ENCODE measurements at places on chromosomes 5 and 9.
A peak's percentile ranks its signal among the peaks of the same experiment; 100 is the strongest.

DNA sequence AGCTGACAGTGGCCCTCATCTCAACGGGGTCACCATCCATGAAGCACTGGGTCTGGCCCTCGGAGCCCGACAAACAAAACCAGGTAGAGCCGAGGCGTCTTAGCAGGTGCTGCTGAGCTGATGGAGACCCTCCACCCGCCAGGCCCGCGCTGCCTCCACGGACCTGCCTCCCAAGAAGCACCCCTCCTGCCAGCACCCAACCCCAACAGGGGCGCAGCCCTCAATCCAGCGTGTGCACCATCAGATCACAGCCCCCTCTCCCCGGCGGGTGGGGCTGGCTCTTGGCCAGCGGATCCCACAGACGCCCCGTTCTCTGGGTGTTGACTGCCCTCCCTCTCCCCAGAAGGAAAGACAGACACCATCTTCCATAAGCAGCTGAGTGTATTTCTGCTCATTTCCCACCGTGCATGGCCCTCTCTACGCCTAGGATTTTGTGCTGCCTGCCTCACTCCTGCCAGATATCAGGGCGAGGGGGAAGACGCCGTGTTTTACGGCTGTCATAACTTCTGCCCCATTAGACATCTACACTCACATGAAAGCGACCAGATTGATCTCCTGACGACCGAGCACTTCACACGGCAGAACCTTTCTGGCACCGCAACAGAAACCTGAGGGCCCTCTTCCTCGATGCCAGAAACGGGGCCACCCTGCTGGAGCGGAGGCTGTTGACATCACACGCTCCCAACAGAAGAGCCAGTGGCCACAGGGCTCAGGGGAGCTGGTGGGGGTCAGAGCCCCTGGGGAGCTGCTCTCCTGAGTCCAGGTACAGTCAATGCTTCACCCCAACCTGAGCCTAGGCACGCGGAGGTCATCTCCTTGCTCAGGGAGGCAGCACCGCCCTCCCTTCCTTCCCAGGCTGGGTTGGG, 12.4 kb downstream of the NACC2 start:
- no peak for DNase-seq

GRCh38 chr5:107990881-107991810, 320.4 kb upstream of the EFNA5 start:
- DNase-seq = no peak

- no peak for DNase-seq
Observed at GRCh38 chr5:86917117-86917579, 299.4 kb downstream of the COX7C start.

DNA sequence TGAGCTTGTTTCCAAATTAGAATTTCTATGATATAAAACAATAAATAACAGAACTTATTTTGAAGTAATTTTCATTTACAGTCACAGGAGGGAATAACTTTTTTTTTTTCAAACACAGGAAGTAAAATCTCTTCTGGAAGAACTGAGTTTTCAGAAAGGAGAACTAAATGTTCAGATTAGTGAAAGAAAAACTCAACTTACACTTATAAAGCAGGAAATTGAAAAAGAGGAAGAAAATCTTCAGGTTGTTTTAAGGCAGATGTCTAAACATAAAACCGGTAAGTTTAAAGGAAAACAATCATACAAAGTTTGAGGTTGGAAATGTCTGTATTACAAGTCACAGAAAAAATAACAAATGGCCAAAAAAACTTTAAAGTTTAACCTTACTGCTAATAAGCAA, 41.6 kb downstream of the RAB14 start:
- no peak for DNase-seq

DNA sequence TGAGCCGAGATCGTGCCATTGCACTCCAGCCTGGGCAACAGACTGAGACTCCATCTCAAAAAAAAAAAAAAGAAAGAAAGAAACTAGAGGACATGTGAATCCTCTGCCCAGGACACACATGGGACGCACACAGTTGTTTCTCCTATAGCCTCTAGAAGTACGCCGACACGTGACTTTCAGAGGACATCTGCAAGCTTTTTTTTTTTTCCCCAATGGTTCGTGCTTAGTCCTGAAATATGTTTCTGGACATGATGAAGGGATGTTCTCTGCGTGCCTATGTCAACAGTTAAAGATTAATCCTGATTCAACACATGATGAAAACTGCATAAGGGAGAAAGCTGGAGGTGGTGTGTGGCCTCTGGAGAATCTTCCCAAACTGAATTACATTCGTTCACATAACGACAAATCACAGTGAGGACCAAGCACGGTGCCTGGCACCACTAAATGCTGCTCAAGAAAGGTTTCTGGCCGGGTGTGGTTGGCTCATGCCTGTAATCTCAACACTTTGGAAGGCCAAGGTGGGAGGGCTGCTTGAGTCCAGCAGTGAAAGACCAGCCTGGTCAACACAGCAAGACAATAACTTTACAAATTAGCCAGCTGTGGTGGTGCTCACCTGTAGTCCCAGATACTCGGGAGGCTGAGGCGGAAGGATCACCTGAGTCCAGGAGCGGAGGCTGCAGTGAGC, 9.8 kb downstream of the COL23A1 start:
- DNase-seq = no peak

GRCh38 chr5:72018143-72018803, 89.0 kb upstream of the MAP1B start:
- peak; percentile 53 for DNase-seq

DNA sequence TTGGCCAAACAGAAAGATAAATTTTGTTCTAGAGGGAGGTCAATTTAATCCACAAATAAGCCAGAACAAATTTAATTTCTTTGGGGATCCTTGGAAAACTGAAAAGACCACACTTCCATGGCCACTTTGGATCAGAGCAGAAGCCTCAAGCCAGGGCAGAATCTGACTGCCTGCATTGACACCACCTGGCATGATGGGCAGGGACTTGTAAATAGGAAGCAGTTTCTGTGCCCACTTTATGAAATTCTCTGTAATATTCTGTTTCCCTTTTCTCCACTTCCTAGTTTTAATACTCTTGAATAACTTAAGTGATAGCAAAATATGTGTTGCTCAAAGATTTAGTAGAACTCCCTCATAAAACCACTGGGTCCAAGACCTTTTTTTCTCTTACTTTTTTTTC, 6.7 kb upstream of the TMEM252 start:
- DNase-seq = no peak

- no peak for DNase-seq
Observed at GRCh38 chr5:38468978-38469706, 87.3 kb downstream of the LIFR start.

GRCh38 chr9:92133949-92134604, 18.9 kb upstream of the SPTLC1 start:
- DNase-seq = peak; percentile 80

- DNase-seq = no peak
Observed at GRCh38 chr9:102497709-102498108, 497.4 kb upstream of the CYLC2 start.

- DNase-seq = no peak
Observed at GRCh38 chr5:158591301-158591863, 508.3 kb downstream of the EBF1 start.

- DNase-seq = no peak
Observed at GRCh38 chr9:83266666-83267496, 203.9 kb upstream of the RASEF start.

DNA sequence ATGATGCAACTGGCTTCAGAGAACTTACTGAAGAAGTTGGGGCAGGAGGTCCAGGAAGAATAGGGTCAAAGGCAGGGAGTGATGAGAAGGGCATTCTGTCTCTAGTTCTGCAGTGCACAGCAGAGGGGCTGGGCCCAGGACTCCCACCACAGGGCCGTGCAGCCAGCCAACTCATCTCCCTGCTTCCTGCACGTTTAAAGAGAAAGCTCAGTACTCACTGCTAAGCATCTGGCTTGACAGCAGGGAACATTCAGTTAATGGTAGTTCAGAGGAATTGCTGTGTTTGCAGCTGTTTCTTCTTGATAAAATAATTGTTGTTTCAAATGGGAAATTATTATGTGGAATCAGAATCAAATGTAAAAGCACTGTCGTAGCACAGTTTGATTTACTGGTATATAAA, 25.6 kb upstream of the SCAMP1 start:
- DNase-seq = no peak

DNA sequence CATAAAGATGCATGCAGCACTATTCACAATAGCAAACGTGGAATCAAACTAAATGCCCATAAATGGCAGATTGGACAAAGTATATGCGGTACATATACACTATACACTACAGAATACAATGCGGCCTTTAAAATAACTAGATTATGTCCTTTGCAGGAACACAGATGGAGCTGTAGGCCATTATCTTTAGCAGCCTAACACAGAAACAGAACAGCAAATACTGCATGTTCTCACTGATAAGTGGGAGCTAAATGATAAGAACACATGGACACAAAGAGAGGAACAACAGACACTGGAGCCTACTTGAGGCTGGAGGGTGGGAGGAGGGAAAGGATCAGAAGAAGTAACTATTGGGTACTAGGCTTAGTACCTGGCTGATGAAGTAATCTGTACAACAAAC, 758.2 kb downstream of the TLE1 start:
- DNase-seq = no peak

DNA sequence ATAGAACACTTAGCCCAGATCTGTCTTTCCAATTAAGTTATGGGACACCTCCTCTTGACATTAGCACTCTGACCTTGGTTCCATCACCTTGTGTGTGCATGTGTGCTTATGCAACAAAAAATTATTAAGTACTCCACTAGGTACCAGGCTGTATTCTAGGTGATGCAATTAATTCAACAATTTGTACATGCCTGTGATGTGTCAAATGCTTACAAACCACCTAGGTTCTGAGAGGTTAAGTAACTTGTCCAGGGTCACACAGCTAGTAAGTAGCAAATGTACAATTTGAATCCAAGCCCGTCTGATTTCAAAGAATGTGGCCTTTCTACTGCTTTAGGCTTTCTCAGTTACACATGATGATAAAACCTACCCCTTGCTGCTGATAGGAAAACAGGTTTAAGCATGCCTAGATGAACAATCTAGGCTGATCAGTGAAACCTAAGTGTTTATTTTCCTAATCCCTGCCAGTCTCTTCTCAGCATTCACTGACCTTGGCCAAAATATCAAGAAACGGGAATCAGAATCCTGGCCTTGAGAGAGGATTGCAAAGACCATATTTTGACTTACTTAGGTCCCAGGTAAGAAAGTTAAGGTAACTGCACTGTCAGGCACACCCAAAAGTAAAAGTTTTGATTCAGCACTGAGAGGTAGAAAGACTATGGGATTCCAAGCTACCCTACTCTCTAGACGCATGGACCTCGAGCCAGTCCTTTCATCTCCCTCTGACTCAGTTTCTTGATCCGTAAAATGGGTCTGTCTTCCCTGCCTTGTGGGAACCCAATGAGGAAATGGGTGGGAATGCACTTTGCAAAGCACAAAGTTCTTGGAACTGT, 1.0 kb downstream of the TBC1D2 start:
- DNase-seq = no peak

DNA sequence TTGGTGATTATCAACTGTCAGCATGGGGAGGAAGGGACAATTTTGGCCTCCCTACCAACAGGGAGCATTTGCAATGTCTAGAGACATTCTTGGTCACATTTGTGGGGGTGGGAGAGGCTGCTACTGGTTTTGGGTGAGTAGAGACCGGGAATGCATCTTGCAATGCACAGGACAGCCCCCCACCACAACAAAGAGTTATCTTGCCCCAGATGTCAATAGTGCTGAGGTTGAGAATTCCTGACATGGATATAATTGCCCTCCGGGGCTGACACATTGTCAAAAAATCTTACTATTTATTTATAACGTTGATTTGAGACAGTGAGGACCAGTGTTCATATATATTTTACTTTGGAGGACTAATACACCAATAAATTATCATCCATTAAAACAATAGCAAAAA, 316.1 kb downstream of the PSAT1 start:
- no peak for DNase-seq

DNA sequence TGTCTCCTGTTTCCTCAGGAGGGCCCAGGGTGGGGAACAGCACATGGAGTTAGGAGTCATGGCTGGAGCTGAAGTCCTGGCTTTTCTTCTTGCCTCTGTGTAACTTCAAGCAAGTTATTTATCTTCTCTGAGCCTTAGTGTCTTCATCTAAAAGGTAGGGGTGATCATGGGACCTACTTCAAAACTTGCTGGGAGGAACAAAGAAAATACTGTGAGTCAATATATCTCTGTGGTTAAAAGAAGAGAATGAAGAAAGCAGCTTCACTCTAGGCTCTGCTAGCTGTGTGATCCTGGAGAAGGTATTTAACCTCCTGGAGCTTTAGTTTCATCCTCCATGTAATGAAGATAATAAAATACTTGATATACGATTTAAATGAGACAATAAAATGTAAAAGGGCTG, 26.5 kb downstream of the AFAP1L1 start:
- no peak for DNase-seq

- no peak for DNase-seq
Observed at GRCh38 chr5:31343946-31344345, 150.5 kb downstream of the CDH6 start.

DNA sequence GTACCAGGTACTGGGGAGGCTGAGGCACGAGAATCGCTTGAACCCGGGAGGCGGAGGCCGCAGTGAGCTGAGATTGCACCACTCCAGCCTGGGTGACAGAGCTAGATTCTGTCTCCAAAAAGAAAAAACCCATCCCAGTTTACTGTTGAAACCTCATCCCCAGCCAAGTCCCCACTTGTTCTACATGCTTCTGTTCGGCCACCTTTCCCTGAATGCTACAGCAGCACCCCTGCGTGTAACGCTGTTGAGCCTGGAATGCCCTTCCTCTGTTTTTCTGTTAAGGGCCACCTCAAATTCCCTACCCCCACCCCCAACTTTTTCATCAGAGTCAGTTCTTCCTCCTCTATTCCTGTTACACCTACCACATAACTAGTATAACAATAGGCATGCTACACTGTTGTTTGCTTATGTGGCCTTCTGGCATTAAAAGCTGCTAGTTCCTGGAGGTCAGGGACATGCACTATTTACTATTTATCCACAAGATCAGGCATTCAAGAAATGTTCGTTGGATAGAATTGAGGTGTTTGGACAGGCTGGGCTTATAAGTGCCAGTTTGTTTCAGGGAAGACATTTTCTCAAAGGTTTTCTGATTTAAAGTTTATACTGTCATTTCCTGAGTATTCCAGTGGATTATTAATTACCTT, 47.1 kb upstream of the C5orf47 start:
- DNase-seq = no peak

- DNase-seq = no peak
Observed at GRCh38 chr5:73726606-73727231, 100.7 kb downstream of the ARHGEF28 start.

DNA sequence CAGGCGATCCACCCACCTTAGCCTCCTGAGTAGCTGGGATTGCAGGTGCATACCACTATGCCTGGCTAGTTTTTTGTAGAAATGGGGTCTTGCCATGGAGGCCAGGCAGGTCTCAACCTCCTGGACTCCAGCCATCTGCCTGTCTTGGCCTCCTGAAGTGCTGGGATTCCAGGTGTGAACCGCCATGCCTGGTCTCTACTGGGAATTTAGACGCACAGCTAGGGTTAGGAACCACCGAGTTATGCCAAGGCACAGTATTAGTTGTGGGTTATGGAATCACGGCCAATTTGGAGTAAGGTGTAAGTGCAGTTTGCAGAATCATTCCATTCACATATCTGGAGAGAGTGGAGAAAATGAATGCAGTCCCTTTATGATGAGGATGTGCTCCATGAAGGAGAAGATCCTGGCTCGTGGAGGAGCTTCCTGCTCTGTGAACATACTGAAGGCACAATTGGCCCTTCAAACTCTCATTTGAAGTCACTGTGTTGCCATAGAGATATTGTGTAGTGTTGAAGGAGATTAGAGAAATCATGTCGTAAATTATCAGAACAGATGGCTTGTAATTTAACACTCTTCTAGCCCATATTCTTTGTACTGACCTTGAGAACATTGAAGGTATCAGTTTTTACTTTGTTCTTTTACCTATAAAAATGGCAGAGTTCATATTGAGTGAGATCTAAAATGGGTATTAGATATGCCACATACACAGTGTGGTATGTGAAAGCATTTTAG, 18.8 kb downstream of the TRIO start:
- no peak for DNase-seq

GRCh38 chr9:131391020-131391419, 2.9 kb upstream of the PRRC2B start:
- no peak for DNase-seq

Data from GM13977 (cell line).